PC-9 (cell line): ENCODE measurements at places on chromosomes 3 and 15. TPM values are rescaled to one million over a fixed set of nuclear protein-coding genes. Genes with fewer than 3 reads are reported as not detected.

Gene LTK
- 0.11 and 0.28 TPM in 2 replicates for total RNA-seq

Gene GOLGA8N
- 1.6 and 2.4 TPM in 2 replicates for total RNA-seq

Gene THRB
- 9.7 and 11.2 TPM in 2 replicates for total RNA-seq

Gene SI
- not detected in 2 replicates for total RNA-seq

Gene SPCS1
- 91.9 and 104 TPM in 2 replicates for total RNA-seq

Gene CRBN
- 26.4 and 34.9 TPM in 2 replicates for total RNA-seq

Gene SCN11A
- total RNA-seq, result not detected in 2 replicates

Gene SAXO2
- 1.7 and 2.7 TPM in 2 replicates for total RNA-seq

Gene FETUB
- total RNA-seq, result not detected in 2 replicates

Gene MUC20
- 98.1 and 176 TPM in 2 replicates for total RNA-seq

Gene ITIH1
- total RNA-seq, result not detected in 2 replicates

Gene AADACL2
- not detected in 2 replicates for total RNA-seq

Gene PFN2
- total RNA-seq, result 164 and 187 TPM in 2 replicates

Gene P3H2
- total RNA-seq, result 20.9 and 26.2 TPM in 2 replicates

Gene PLA1A
- not detected in 2 replicates for total RNA-seq

Gene MKRN3
- total RNA-seq, result 26.1 and 28.0 TPM in 2 replicates

Gene DAZL
- not detected in 2 replicates for total RNA-seq

Gene CD96
- 0.11 and 0.20 TPM in 2 replicates for total RNA-seq

Gene GATA2
- total RNA-seq, result 29.0 and 36.9 TPM in 2 replicates

Gene AGBL1
- not detected in 2 replicates for total RNA-seq

Gene TMEM108
- total RNA-seq, result not detected in 2 replicates

Gene TMEM45A
- 21.6 and 31.1 TPM in 2 replicates for total RNA-seq

Gene SPINK8
- total RNA-seq, result not detected in 2 replicates

Gene CDHR4
- 2.0 and 3.5 TPM in 2 replicates for total RNA-seq

Gene CRTC3
- total RNA-seq, result 18.6 and 22.4 TPM in 2 replicates

Gene GCNT3
- total RNA-seq, result 0.52 and 0.80 TPM in 2 replicates

Gene ACKR2
- total RNA-seq, result 1.0 and 2.9 TPM in 2 replicates

Gene ZNF620
- 4.1 and 4.7 TPM in 2 replicates for total RNA-seq

Gene HPS3
- 33.4 and 36.7 TPM in 2 replicates for total RNA-seq
